ENCODE measurements at places on chromosomes 2 and 18.

- no peak for DNase-seq
Measured at GRCh38 chr2:213847316-213847715, 563.1 kb downstream of the SPAG16 start.

DNA sequence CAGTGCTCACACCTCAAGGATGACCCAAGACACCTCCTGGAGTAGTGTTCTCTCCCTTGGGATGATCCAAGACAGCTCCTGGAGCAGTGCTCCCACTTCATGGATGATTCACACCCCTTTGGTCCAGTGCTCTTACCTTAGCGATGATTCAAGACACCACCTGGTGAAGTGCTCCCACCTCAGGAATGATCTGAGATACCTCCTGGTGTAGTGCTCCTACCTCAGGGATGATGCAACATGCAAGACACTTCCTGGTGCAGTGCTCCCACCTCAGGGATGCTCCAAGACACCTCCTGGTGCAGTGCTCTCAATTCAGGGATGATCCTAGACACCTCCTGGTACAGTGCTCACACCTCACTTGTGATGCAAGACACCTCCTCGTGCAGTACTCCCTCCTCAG is 123.1 kb downstream of the ASB1 start:
- DNase-seq, result no peak

DNA sequence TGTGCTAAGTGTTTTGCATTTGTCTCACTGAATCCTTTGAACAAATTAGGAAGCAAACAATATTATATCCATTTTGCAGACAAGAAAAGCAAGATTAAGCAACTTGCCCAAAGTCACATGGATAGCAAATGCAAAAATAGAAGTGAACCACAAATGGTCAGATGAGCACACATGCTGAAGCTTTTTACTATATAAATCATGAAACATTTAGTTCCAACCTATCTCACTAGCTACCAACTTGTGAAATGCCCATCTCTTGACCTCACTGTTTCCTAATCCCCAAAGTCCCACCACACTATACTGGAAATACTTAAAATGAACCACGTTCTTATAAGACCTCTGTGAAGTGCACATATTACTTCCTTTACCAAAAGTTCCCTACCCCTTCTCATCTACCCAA is 380.5 kb downstream of the ERBB4 start:
- DNase-seq, result no peak

- DNase-seq, result no peak
Measured at GRCh38 chr2:127293386-127293747, 577 bp downstream of the ERCC3 start.

DNA sequence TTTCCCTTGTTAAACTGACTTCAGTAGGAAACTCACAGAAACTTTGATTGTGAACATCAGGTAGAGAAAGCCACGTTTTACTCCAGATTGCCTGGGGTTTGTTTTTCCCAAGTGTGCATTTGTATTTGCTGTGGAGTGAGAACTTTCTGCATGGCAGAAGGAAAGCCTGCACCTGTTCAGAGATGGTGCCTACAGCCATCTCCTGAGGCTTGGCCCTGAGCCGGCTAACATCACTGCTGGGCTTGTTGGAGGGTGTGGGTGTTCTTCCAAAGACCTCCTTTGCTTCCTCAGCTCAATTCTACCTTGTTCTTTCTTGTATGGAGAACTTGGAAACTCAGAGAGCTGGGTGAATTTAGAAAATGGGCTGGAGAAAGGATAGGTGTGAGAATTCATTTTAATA is 16.1 kb downstream of the KCNS3 start:
- no peak for DNase-seq

DNA sequence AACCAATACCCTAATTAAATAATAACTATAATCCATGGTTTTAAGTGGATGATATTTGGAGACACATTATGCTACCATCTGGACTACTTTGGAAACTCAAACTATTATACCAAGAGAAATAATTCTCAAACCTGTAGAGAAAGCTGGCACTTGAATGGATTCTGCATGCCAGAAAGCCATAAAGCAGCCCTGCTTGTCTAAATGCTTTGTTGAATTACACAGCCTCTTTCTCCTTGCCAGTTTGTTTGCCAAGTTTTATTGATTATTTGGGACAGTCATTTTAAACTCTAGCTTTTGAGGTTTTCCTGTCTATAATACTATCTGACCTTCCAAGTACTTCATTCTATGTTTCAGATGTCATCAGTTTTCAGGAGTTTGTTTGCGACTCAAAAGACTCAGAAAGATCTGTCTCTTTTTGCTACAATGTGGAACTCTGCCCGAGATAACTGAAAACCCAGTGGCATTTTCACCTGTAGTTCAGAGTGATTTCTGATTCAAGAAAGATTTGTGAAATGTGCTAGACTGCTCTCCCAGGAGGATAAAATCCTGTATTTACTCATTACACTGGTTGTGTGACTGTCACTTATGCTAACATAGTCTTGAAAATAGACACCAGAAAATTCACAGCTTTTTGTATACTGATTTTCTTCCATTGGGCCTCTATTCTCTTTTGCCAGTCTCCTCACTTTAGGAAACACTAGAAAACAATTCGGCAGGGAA is 29.2 kb upstream of the MBOAT2 start:
- no peak for DNase-seq

DNA sequence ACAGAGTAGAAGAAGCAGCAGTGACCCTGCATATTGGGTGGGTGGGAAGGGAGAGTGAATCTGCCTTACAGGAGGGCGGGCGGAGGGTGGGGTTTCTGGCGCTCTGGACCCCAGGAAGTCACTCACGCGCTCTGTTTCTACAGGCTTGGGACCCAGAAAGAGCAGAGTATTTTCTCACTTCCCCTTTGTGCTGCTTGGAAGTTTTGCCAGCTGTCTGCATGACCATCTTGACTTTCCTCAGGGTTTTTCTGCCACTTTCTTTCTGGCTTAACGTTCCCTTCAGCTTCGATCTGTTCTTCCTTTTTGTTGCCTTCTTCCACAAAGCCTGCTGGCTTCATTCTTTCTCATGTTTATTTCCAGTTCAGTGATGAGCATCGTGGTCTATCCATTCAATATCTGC is 383.1 kb downstream of the GALR1 start:
- no peak for DNase-seq

Measured in posterior vena cava (tissue), 2 donors.